Erythroblast (primary cell): ENCODE measurements at places on chromosomes 5 and 9.

DNA sequence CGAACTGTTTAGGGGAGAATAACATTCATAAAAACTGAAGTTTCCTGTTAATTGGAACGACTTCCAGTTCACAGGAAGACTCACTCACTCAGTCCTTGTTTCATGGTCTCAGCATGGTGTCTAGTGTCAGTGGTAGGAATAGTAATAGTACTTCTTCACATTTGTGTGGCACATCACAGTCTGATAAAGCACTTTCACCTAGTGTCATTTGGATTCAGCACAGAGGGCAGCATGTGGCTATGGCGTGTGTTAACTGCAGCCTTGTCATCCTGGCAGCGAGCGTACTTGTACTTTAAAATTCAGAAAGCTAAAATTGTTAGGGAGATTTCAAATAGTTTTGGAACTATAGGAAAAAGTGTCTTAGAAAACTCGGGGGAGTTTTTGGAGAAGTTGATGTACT is 72.4 kb downstream of the VCAN start:
- no peak for DNase-seq

DNA sequence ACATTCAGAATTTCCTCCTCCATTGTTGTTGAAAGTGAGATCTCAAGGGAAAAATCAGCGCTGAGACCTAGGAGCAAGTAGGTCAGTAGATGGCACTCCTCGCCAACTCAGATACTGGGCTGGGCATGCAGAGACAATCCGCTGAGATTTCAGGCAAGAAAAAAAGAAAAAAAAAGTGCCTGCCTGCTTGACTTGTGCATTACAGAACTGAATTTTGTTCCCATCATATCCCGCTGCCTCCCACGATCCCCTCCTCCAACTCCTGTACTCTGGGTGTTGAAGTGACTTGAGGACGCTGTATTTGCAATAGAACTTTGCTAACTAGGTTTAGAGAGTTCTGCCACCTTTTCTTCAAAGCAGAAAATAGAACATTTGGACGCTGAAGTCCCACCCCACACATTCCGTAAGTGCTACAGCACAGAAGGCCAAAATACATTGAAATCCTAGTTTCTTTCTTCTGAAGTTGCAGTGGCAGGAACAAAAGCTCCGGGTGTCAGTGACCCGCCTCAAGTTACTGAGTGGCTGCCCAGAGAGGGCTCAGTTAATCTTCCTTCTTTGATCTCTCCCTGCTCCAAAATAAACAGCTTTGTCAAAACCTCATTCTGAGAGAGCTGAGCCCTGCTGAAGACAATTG is 265.8 kb downstream of the MLLT3 start:
- peak; percentile 59 for DNase-seq

GRCh38 chr5:65721050-65721719 is 724 bp downstream of the SGTB start:
- DNase-seq, result peak; percentile 38

GRCh38 chr5:68406767-68407241 is 191.2 kb downstream of the PIK3R1 start:
- DNase-seq, result peak; percentile 51

- DNase-seq, result no peak
Observed at GRCh38 chr5:64789457-64789856, 20.7 kb downstream of the CWC27 start.

- DNase-seq, result no peak
Observed at GRCh38 chr5:76325326-76325725, 77.8 kb upstream of the IQGAP2 start.

GRCh38 chr9:107782789-107783188 is 293.2 kb upstream of the KLF4 start:
- DNase-seq, result no peak

GRCh38 chr9:131520503-131520902 is 10.6 kb downstream of the UCK1 start:
- DNase-seq, result no peak

- DNase-seq, result no peak
Observed at GRCh38 chr9:16718296-16718695, 152.2 kb downstream of the BNC2 start.

DNA sequence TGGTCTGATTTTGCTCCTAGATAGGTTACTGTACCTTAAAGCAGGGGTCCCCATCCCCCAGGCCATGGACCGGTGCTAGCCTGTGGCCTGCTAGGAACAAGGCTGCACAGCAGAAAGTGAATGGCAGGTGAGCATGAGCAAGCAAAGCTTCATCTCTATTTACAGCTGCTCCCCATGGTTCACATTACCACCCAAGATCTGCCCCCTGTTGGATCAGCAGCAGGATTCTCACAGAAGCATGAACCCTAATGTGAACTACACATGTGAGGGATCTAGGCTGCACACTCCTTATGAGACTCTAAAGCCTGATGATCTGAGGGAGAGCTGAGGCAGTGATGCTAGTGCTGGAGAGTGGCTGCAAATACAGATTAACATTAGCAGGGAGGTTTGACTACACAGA is 78.1 kb downstream of the DRD1 start:
- no peak for DNase-seq

DNA sequence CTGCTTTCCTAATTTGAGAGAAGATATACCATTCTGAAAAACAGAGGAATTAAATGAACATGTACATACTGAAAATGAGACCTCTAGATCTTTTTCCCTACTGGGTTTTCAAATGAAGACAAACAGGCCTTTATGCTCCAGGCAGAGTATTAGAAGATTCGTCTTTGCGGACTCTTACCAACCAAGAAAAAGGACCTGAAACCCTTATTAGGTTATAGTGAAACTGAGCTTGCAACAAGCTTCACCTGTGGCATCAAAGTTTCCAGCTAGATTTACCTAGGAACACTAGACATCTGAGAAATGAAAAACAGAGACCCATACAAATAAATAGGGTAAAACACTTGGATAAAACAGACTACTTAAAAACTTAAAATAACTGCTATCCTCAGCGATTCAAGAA is 46.3 kb downstream of the SMIM15 start:
- no peak for DNase-seq

GRCh38 chr5:61720829-61721228 is 388.8 kb downstream of the ZSWIM6 start:
- no peak for DNase-seq

- DNase-seq, result no peak
Observed at GRCh38 chr5:41115281-41115680, 44.1 kb upstream of the MROH2B start.

GRCh38 chr5:55905251-55905650 is 54.1 kb downstream of the IL31RA start:
- no peak for DNase-seq

DNA sequence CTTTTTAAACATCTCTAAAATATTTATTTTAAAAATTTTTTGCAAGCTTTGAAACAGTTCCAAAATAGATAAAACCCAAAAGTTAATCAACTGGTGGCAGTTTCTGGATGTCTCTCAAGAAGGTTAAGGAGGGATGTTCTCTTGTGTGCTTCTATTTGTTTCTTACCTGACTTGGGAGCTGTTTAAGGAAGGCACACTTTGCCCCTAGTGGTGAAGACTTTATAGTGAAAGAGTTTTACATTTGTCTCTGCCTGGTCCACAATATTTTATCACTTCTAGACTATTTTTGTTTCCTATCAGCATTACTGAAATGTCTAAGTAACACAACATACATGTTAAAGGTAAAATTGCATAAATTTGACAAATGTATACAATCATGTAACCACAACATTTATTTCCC is 552.8 kb downstream of the SEMA5A start:
- DNase-seq, result no peak

DNA sequence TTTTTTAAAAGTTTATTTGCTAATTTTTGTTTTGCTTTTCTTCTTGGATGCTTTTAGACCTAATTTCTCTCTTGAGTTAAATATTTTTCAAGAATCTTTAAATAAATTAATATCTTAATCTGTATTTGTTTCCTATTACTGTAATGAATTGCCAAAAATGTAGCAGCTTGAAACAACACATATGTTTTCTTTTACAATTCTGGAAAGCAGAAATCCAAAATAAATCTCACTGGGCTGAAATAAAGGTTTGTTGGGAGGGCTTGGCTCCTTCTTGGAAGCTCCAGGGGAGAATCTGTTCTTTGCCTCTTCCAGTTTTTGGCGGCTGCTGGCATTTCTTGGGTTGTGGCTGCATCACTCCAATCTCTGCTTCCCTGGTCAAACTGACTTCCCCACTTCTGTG is 658.1 kb upstream of the ARRDC3 start:
- DNase-seq, result no peak

- DNase-seq, result no peak
Observed at GRCh38 chr5:106047341-106047740, 1623.4 kb downstream of the EFNA5 start.

DNA sequence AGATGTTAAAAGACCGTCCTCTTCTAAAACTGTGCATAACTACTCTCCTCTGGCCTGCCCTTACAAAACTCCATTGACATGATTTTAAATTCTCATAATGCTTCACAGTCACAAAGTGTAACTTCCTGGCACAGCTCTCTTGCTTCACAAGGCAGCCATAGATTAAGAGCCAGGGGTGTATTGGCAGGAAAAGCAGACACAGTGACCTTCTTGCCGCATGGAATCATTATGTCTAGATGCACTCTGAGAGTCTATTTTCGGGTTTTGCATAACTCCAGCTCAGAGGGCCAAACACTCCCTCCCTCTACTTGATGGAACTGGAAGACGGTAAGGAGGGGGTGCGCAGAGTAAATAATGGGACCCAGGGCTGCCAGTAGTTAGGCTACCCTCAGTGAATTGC is 110.1 kb downstream of the MARCHF3 start:
- DNase-seq, result no peak

- no peak for DNase-seq
Observed at GRCh38 chr5:50759526-50760270, 93.3 kb downstream of the PARP8 start.

- no peak for DNase-seq
Observed at GRCh38 chr5:67095346-67096171, 101.0 kb downstream of the CD180 start.

GRCh38 chr9:99490729-99491128 is 268.6 kb downstream of the SEC61B start:
- no peak for DNase-seq

- DNase-seq, result no peak
Observed at GRCh38 chr5:14039576-14039975, 95.1 kb upstream of the DNAH5 start.

DNA sequence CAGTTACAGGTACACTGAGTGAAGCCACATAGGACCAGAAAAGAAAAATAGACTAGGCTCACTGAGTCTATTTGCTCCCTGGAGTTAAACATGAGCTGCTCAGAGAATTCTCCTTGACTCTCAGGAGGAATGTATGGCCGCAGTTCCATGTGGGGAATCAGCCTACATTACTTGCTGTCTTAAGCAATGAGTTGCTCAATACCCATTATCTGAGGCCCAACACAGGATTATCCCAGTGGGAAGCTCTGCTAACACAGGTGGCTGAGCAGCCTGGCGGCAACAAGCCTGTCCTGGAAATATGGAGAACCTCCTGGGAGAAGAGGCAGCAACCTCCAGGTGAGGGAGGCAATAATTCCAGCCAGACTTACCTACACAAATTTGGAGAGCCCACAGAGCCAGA is 177.5 kb upstream of the NREP start:
- DNase-seq, result no peak
